NCI-H1048 (cell line): ENCODE measurements at places on chromosomes 16 and 17.
A peak's percentile ranks its signal among the peaks of the same experiment; 100 is the strongest.

- DNase-seq: no peak
Measured at GRCh38 chr17:27848931-27849330, 44.2 kb downstream of the LYRM9 start.

DNA sequence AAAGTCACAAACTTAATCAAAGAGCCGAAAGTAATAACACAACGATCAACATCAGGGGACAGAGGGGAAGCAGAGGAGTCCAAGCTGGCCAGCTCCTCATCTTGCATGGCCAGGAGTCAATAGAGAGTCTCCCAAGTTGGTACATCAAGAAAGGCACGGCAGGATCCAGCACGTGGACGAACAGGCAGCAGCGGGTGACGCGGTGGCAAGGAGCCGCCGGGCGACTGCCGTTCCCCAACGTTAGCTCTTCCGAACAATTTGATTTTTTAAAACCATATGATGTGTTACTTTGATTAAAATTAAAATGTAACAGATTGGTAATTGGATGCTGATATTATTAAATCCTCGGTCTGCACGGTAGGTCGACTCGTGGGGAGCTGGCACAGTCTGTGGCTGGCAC is 81.8 kb upstream of the DOC2B start:
- no peak for DNase-seq

GRCh38 chr16:6611535-6611934 is 721.1 kb upstream of the RBFOX1 start:
- DNase-seq: no peak

GRCh38 chr17:32523827-32524552 is 37.2 kb downstream of the CDK5R1 start:
- no peak for DNase-seq

GRCh38 chr17:10171581-10171981 is 26.8 kb downstream of the GAS7 start:
- no peak for DNase-seq

DNA sequence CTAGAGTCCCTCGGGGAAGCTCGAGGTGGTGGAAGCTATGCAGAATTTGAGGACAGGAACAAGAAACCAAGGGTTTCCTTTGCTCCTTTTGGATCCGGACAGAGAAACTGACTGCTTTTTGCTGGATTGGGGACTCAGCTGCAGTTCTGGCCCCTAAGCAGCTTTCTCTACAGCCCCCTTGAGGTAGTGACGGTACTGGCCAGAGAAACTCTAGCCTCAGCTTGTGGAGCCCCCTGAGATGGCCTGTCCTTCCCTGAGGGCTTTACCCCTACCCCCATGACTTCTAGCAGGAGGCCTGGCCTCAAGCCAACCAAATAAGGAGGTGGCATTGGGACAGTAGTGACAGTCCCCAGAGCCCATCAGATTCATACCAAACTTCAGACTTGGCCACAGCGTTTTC is 118.1 kb downstream of the IRX5 start:
- no peak for DNase-seq

- DNase-seq: peak; percentile 87
Measured at GRCh38 chr16:22190081-22190775, 15.8 kb upstream of the EEF2K start.

DNA sequence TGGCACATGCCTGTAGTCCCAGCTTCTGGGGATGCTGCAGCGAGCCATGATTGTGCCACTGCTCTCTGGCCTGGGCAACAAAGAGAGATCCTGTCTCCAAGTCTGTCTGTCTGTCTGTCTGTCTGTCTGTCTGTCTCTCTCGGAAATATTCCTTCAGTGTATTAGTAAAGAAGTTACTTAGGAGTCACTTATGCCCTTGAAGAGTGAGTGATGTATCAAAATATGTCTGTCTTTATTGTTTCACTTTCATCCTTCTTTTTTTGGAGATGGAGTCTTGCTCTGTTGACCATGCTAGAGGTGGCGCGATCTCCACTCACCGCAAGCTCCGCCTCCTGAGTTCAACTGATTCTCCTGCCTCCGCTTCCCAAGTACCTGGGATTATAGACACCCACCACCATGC is 410.5 kb downstream of the WWOX start:
- no peak for DNase-seq

GRCh38 chr16:87832741-87833502 is 36.4 kb downstream of the SLC7A5 start:
- DNase-seq: no peak

DNA sequence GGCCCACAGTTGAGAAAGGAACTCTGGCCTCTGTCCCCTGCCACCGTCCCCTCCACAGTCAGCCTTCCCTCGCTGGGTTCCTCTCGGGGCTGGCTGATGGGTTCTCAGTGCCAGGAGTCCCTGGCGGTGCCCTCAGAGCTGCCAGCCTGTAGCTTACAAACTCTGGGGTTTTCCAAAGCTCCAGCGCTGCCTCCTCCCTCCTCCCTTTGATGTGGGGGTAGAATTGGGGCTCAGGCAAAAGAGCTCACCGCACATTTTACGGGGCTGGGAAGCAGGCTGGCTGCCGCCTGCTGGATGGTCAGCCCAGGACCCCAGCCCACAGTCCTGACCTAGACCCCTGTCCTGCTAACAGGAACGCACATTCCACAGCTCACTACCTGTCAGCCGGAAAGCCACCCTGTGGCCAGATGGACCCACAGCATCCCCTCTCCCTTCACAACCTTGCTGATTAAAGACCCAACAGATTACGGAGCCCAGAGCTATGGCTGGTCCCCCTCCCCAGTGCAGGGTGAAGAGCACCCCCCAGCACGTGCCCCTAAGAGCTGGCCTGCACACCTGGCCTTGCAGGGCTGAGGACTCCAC is 6.0 kb downstream of the VASN start:
- no peak for DNase-seq

- no peak for DNase-seq
Measured at GRCh38 chr17:62096401-62096670, 31.3 kb upstream of the MED13 start.

DNA sequence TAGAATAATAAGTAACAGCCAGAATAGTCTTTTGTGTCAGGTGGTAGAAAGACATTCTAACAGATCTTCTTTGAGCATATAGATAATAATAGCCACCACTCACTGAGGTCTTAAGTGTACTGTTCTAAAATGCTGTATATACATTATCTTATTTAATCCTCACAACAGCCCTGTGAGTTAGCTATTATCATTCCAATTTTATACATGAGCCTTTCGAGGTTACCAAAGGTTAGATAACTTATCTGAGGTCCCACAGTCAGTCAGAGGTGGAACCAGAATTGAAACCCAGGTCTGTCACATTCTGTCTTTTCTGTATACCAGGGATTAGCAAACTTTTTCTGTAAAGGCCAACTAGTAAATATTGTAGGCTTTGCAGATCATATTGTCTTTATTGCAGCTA is 23.2 kb downstream of the REXO5 start:
- DNase-seq: no peak

GRCh38 chr16:59684911-59685310 is 950.8 kb upstream of the GOT2 start:
- no peak for DNase-seq

DNA sequence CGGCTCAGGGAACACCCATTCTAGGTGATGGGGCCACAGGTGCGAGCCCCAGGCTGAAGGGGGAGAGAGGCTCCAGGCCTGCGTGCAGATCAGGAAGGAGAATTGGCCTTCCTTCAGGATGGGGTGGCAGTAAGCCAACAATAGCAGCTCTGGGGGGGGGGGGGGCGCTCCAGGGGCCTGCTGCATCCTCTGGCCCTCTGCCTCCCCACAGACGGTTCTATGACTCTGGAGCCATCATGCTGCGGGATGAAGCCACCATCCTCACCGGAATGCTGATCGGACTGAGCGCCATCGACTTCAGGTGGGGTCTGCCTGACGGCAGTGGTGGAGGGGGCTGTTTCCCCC is 6.1 kb downstream of the RUNDC3A start:
- no peak for DNase-seq

GRCh38 chr16:88019821-88020515 is 68.7 kb downstream of the BANP start:
- no peak for DNase-seq

DNA sequence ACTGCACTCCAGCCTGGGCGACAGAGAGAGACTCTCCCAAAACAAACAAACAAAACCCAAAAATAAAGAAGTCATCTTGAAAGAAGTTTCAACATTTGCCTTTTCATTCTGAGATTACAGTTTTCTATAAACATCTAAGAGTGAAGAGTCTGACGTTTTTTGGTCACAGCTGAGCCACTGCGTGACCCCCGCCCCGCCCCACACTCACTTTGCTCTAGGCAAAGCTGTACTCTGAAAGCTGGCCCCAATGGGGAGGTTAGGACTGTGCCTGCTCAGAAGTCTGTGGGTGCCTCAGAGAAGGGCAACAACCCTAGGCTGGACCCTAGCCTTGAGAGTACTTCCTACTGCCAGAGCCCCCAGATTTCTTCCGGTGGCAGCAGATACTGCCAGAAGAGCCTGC is 19.3 kb downstream of the CYB5D2 start:
- no peak for DNase-seq

GRCh38 chr16:66878067-66878466 is 2.2 kb upstream of the PDP2 start:
- no peak for DNase-seq

DNA sequence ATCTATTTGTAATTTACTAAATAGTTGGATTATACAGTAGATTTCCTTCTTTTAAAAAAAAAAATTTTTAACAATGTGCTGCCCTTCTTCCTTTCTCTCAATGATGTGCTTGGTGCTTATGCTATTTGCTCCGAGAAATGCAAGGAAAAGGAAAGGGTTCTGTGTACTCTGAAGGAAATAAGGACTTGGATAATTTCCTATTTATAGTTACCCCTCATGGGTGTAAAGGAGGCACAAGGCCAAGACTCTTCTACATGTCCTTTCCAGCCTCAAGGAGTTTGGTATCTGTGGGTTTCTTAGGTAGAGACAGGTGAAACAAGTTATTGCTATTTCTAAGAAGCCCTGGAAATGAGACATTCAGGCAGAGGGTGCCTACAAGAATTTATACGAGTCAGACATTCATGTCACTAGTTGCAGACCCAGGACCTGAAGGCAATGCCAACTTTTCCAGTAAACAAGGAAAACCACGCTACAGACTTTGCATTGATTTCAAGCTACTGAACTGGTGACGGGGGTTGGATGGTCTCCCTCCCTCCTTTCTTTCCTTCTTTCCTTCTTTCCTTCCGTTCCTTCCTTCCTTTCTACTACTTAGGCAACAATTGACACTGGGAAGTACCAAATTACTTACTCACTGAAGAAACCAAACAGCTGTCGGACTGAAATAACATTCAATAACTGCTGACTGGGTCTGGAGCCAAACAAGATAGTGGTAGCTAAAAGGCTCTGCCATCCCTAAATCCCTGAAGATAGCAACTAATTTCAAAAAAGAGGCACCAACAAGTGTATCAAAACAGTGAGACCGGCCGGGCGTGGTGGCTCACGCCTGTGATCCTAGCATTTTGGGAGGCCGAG is 33.8 kb upstream of the GHDC start:
- no peak for DNase-seq

GRCh38 chr17:13476720-13477119 is 125.0 kb downstream of the HS3ST3A1 start:
- DNase-seq: no peak

GRCh38 chr17:56786989-56787482 is 46.7 kb downstream of the C17orf67 start:
- DNase-seq: no peak

- no peak for DNase-seq
Measured at GRCh38 chr17:34163646-34164045, 91.4 kb upstream of the CCL2 start.

DNA sequence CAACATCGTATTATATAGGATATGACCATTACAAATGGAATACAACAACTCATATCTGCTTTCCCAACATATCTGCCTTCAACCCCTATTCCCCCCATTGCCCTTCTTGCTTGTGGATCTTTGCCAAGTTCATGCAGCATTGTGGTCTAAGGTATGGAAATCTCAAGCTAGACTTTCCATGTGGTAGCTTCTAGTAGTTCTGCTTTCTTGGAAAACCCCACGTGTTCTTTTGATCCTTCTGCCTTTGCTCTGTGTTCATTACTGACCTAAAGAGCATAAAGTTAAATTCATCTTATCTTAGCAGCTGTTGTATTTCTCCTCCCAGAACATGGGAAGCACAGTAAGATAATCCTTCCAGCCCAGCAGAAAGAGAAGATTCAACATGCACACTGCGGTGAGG is 202.0 kb upstream of the SALL1 start:
- no peak for DNase-seq

DNA sequence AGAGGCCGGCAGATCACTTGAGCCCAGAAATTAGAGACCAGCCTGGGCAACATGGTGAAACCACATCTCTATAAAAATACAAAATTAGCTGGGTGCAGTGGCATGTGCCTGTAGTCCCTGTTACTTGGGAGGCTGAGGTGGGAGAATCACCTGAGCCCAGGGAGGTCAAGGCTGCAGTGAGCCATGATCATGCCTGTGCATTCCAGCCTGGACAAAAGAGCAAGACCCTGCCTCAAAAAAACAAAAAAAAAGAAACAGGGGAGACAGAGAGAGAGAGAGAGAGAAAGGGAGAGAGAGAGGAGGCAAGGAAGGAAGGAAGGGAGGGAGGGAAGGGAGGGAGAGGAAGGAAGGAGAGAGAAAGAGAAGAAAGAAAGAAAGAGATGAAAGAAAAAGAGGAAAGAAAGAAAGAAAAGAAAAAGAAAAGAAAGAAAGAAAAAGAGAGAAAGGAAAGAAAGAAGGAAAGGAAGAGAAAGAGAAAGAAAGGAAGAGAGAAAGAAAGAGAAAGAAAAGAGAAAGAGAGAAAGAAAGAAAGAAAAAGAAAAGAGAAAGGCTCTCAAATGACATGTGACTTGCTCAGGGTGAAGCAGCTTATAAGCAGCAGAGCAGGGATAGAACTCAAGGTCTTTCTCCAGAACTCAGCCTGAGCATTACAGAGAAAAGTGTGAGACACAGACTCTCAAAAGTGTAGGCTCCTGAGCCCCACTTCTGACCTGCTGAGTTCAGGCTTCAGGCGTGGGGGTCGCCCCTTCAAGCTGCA is 15.5 kb downstream of the CX3CL1 start:
- DNase-seq: no peak

GRCh38 chr17:30312226-30312625 is 20.5 kb upstream of the BLMH start:
- no peak for DNase-seq

DNA sequence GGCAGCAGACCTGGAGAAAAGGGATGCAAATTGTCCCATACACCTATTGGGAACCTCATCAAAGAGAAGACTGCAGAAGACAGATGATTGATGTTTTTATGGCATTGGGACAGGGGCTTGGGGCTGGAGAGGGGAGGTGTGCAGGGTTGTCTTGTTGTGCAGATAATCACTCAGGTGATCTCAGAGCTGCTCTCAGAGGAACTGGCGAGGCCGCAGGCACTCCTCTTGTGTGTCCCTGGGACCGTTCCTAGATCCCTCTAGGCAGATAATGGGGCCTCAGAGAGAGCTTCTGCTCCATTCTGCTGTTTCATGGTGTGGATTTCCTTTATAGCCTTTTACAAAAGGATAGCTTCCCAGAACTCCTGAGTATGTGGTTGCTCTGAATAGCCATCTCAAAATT is 1.6 kb downstream of the RNF213 start:
- DNase-seq: no peak

- DNase-seq: no peak
Measured at GRCh38 chr17:49193513-49194296, 16.7 kb downstream of the GNGT2 start.
